ENCODE measurements at places on chromosomes 4 and X.
A peak's percentile ranks its signal among the peaks of the same experiment; 100 is the strongest.

- DNase-seq = no peak
Measured at GRCh38 chrX:22950269-22951266, 49.2 kb upstream of the DDX53 start.

DNA sequence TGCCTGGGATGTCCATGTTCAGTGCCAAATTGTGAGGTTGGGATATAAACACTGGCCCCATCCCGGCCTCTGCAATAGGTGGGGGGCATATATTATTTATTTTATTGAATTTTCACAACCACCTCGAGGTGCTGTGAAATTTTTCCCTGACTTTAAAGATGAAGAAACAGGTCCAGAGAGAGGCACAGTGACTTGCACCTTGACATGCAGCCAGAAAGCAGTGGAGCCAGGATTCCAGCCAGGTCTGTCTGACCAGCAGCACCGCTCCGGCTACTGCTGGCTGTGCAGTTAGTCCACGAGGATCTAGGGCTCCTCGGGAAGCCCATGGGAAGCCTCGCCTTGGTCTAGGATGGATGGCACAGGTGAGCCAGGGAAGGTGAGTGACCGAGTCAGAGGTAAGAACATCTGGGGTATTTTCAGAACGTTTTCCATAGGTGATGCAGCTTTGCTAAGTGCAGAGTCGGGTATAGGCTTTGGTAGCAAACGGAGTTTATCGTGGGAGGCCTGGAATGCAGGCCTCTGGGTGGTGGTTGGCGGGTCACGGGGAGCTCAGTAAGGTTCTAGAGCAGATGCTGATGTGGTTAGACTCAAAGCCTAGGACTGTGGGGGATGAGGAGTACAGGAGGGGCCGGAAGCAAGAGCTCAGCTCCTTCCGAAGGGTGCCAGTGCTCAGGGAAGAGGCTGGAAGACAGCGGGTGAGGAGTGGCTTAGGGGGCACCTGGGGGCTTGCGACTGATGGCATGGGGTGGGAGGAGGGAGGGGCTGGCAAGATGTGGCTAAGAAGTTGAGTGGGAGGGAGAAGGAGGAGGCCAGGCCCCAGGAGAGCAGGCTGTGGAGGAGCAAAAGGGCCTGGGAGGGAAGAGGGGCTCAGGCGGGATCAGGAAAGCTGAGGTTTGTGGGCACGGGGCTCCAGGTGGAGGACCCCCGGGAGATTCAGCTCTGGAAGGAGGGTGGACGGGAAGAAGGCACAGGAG lies 107.7 kb upstream of the LRPAP1 start:
- no peak for DNase-seq

GRCh38 chrX:69313617-69314290 lies 148.5 kb upstream of the PJA1 start:
- no peak for DNase-seq

DNA sequence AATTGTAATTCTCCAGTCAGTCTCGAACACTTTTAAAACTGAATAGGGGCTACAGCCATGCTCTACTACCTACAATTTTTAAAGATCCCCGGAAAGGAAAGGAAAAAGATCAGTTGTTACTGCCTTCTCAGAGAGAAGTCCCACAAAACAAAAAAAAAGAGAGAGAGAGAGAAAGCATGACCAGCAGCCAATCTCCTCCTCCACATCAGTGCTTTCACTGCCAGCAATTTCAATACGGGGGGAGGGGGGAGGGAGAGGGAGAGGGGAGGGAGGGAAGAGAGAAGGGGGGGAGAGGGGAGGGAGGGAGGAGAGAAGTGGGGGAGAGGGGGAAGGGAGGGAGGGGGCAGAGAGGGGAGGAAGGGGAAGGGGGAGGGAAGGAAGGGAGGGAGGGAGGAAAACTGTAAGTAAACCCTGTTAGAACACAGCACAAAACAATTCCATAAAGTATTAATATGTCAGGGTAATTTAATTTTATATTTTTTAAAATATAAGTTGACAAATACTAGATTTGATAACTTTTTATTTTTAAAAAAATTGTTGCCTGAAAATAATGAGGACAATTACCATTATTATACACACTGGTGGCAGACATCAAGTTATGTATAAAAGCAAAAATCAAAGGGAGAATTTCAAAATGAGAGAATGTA lies 108.0 kb downstream of the LRBA start:
- no peak for DNase-seq

- no peak for DNase-seq
Measured at GRCh38 chr4:74418063-74418670, 26.8 kb upstream of the AREG start.

DNA sequence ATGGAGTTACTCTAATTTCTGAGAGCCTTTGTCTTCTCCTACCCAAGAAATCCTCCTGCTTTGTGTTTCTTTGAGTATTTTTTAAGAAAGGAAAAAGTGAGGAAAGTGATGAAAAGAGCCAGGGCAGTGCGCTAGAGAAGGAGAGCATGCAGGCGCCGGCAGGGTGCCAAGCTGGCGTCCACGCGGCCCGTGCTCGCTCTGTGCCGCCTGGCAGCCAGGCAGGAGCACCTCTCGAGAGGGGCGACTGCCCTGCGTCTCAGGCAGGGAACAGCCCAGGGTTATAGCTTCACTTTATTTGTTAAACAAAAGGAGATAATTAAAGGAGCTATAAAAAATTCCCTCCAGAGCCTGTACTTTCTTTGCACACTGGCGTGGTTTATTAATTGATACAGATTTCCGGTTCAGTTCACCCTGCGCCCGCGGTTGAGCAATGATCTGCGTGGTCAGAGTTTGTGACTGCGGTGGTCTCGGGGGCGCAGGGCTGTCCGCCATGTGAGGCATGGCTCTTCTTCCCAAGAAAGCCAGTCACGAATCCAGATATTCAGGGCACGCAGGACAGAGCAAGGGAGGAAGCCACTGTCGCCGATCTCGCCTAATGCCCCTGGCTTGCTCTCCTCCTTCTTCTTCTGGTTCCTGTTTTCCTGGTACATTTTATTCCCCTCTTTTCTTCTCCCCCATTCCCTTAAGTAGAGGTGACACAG lies 110.8 kb upstream of the PAQR3 start:
- no peak for DNase-seq

DNA sequence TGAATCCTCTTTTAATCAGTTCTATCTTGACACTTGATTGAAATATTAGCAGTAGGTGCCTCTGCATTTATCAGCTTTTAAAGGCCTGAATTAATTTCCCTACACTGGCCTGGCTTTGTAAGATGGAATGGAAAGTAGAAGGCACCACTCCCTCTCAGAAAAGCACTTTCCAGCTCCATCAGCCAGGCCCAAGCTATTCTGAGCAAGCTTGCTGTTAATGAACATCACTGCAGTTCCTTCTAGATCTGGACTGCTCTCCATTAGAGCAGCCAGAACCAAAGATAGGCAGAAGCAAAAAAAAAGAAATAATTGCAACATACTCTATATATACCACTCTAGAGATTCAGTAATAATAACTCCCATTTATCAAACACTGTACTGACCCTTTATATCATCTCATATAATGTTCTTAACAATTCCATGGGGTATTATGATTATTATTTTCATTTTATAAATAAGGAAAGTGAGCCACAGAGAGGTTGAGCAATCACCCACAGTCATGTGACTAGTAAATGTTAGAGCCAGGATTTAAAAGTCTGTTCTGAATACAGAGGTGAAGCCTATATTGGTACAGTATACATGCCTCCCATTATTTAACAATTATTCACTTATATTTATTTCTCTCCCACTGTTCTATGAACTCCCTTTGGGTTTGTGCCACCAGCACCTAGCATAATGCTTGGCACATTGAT lies 39.4 kb upstream of the GPC3 start:
- DNase-seq = no peak

DNA sequence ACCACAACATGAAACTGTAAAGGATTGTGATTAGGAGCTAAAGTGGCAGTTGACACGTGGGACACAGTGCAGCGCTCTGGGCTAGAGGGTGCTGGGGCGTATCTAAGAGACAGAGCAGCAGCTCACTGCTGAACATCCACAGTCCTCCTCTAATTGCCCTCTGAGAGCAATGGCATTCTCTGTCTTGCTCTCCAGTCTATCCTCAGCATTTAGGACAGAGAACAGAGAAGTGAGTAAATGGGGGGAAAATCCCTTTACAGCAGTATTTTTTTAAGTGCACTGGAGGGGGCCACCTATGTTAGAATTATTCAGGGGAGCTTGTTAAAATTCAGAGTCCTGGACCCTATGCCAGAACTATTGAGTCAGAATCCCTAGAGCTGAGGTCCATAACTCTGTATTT lies 4.2 kb upstream of the TMEM154 start:
- no peak for DNase-seq

GRCh38 chrX:56763556-56764152 lies 34.6 kb downstream of the NBDY start:
- DNase-seq = peak; percentile 84

Data from CD8-positive, alpha-beta memory T cell (primary cell).